Vagina (tissue), 2 donors: ENCODE measurements at places on chromosomes 7 and 10. TPM values are rescaled to one million over a fixed set of nuclear protein-coding genes. Genes with fewer than 3 reads are reported as not detected.

GRCh38 chr7:38291117-38291647 lies 17.7 kb upstream of the TARP start:
- H3K4me3 ChIP-seq: no peak overlapping the region
- no peaks in the 10 kb centered on the region for H3K27me3 ChIP-seq

DNA sequence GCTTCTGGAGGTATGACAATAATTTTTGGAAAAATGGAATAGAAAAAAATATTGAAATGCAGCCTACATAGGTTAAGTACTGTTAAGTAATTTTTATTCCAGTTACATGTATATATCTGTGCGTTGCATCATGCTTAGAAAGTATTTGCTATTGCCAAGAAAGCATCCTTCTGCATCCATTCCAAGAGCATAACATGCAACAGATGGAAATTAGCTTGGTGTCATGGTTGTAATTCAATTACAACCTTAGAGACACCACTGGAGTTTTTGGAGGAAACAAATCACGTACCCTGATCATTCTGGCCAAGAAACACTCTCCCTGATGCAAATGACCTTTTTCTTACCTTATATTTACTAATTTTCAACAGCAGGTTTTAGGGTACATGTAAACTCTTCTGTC lies 1.7 kb downstream of the AKR1B1 start:
- no peak overlapping the region for H3K4me3 ChIP-seq
- H3K27ac ChIP-seq: no peak overlapping the region
- H3K27me3 ChIP-seq: no peaks in the 10 kb centered on the region
- H3K4me1 ChIP-seq: peaks cover 33% of the 10 kb centered on the region
- H3K36me3 ChIP-seq: no peaks in the 10 kb centered on the region

GRCh38 chr7:80500325-80500724 lies 11.5 kb downstream of the GNAT3 start:
- no peaks in the 10 kb centered on the region for H3K27me3 ChIP-seq
- H3K36me3 ChIP-seq: no peaks in the 10 kb centered on the region
- DNase-seq: no peak
- H3K4me1 ChIP-seq: peaks cover 11% of the 10 kb centered on the region

Gene NPFFR1
- total RNA-seq: not detected

Gene SYT15B
- 17.9 TPM for total RNA-seq

Gene CASP7
- total RNA-seq: 13.8 TPM

Gene TAS2R40
- total RNA-seq: not detected
